ENCODE measurements at places on chromosomes 16 and 17. TPM values are rescaled to one million over a fixed set of nuclear protein-coding genes. Genes with fewer than 3 reads are reported as not detected.

GRCh38 chr17:38685491-38685890 lies 10.7 kb upstream of the EPOP start:
- no peak for DNase-seq

The SPAG9 gene
- 53.8 TPM for total RNA-seq

- DNase-seq: no peak
Measured at GRCh38 chr16:30085820-30086219, 5.9 kb downstream of the TBX6 start.

GRCh38 chr17:21772321-21772720 lies 80.0 kb downstream of the KCNJ18 start:
- DNase-seq: no peak

DNA sequence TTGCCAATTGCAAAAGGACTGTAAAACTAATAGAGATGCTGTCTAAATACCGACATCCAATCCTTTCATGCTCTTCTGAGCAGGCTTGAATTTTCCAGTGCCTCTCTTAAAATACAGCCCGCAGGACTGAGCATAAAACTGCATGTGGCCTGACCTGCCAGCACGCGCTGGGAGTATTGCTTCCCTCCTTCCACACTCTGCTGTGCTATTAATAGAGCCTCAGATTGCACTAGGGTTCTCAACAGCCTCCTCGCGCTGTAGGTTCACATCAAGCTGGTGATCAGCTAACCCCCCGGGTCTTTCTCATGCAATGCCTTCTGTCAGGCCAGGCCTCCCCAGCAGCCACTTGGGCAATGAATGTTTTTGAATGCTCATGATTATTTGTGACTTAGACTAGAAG lies 14.2 kb upstream of the MSI2 start:
- DNase-seq: no peak

- DNase-seq: peak; percentile 11
Measured at GRCh38 chr16:81786321-81786720, 7.2 kb downstream of the PLCG2 start.

The NECAB2 gene
- total RNA-seq: not detected
